Stimulated activated CD4-positive, alpha-beta T cell treated with anti-CD3 and anti-CD28 coated beads, Interleukin-1b, Interleukin-23, amount 100 ng/mL, for 1 hour (primary cell): ENCODE measurements at places on chromosomes 12 and 14.

GRCh38 chr12:78210894-78211302 lies 380.2 kb downstream of the NAV3 start:
- no peak for DNase-seq

DNA sequence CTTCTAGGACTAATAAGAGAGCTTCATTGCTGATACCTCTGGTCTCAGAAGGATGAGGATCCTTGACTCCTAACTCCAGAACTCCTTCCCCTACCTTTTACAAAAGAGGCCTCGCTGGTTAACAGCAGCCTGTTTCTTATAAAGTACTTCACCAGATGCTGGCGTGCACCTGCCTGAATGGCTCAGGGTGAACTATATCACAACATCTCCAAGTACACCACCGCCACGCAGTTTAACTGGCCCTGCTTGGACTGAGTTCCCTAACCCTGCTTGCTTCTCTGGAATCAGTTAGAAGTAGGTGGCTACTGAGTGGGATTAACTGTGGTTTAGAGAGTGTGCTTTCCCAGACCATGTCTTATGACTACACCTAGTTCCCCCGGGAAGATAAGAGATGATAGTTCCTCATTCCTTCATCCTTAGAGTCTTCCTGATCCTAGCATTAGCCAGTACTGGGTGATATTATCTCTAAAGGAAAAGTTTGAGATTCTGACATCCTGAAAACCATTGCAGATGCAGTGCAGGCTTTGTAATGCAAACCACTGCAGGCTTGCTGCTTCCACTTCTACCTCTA lies 3.0 kb downstream of the FOXJ2 start:
- DNase-seq = no peak

- DNase-seq = no peak
Measured at GRCh38 chr14:56088941-56089340, 29.3 kb upstream of the PELI2 start.

- no peak for DNase-seq
Measured at GRCh38 chr12:101925935-101926334, 48.6 kb downstream of the DRAM1 start.

DNA sequence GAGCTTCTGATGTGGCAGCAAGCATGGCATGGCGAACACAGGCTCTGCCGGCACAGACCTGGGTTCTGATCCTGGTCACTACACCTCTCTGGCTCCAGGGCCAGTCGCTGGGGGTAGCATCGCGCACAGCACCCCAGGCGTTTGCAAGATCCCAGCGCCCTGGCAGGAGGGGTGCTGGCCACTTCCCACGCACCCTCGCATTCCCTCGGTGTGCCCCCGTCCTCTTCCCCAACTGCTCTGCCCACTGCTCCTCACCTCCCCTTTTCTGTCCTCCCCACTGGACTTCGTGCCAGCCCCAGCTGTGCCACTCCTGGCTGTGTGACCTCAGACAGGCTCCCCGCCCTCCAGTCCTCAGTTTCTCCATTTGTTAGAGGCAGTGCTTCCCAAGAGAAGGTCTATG lies 2.8 kb downstream of the CDK2AP1 start:
- no peak for DNase-seq

- DNase-seq = no peak
Measured at GRCh38 chr14:71703477-71703876, 228.8 kb upstream of the RGS6 start.

GRCh38 chr14:32825058-32825457 lies 113.6 kb upstream of the NPAS3 start:
- no peak for DNase-seq

GRCh38 chr12:24989216-24989615 lies 40.3 kb upstream of the BCAT1 start:
- DNase-seq = no peak

DNA sequence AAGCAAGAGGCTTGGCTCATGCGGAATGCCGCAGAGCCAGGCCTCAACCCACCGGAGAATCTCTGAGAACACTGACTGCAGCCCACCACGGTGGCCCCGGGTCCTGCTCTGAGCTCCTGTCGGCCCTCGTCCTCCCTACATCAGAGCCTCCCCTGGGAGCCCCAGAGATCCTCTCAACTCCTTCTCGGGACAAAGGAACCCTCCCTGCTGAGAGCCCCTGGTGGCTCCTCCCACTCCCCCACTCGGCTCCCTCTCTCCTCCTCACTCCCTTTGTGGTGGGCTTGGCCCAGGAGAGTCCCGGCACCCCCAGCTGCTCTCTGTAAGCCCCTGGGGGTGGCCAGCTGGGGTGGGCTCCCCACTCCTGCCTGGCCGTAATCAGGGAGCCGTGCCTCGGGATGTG lies 11.1 kb upstream of the INF2 start:
- no peak for DNase-seq

DNA sequence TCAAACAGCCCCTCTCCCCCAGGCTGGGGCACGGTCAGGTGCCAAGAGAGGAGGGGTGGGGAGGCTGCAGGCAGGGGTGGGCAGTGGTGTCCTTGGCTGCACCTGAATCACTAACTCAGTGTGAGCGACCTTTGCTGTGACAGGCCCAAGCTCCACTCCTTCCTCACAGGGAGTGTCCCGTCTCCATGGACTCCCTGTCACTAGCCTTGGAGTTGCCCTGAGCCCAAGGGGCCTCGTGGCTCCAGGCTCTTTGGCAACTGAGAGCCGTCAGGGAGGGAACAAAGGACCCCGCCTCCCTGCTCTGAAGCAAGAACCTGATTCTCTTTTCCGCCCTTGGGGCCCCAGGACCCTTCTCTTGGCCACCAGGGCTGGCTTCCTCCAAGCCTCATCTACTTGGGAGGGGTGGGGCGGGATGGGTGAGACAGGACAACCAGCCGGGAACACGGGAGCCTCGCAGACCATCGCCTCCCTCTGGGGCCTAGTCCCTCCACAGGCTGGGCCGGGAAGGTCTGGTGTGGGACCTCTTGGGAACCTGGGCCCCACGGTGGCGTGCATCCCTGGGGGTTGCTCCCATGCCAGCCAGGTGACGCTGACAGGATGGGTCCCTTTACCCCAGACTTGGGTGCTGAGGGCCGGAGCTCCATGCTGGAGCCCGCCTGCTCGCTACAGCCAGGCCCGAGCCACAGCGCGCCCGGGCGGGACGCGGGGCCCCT lies 935 bp upstream of the ADSS1 start:
- DNase-seq = no peak

DNA sequence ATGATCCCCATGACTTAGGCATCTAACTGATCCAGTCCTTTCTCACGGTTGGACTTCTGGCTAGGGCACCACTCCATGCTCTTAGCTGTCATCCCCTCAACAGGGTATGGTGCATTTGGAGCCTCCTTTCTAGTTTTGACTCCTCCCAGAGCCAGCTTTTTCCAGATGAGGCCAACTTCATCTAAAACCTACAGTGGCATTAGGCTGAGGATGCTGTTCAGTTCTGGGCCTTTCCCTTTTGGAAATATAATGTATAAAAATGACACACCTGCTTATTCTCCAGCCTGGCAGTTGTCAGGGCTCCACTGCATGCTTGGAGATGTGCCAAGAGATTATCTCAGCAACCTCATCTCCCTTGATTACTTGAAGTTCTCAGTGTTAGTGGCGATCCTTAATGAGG lies 239.7 kb downstream of the EMP1 start:
- DNase-seq = no peak

DNA sequence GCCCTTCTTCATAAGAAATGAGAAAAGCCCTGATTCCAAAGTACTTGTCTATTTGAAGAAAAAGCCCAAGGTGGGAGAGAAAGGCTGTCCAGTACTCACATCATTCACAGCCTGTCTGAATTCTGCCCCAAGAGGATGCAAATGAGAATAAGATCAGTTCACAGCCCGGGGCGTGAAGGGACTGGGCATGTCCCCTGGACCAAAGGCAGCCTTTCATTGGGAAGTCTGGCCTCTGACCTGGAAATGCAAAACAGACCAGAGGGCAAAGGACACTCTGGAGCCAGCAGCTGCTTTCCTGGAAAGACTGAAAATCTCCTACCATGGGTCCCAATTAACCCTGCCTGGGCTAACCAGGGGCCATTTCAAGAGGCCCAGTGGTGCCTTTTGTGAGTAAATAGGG lies 191.2 kb upstream of the PELI2 start:
- DNase-seq = no peak

DNA sequence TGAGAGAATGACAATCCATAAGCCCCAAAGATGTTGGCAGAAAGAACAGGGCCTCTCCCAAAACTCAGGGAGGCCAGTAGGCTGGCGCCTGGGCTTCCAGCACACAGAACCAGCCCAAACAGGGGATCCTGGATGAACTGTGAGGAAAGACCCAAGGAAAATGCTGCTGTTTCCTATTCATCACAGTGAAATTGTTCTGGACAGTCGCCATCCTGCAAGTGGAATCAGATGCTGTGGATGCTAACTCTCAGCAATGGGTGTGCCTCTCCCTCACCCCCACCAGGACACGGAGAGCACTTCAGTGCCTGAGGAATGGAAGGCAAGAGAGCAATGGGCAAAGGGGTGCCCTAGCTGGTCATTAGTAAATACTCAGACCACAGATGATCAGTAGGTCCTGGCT lies 80.8 kb downstream of the ANO2 start:
- no peak for DNase-seq

GRCh38 chr14:51071857-51072256 lies 23.0 kb downstream of the TRIM9 start:
- DNase-seq = no peak

- peak; percentile 49 for DNase-seq
Measured at GRCh38 chr12:10673659-10674384, at the start of gene STYK1. Gene STYK1 (minus strand): TSS chr12:10674052. CDS start chr12:10634618, 39,434 bp downstream.

DNA sequence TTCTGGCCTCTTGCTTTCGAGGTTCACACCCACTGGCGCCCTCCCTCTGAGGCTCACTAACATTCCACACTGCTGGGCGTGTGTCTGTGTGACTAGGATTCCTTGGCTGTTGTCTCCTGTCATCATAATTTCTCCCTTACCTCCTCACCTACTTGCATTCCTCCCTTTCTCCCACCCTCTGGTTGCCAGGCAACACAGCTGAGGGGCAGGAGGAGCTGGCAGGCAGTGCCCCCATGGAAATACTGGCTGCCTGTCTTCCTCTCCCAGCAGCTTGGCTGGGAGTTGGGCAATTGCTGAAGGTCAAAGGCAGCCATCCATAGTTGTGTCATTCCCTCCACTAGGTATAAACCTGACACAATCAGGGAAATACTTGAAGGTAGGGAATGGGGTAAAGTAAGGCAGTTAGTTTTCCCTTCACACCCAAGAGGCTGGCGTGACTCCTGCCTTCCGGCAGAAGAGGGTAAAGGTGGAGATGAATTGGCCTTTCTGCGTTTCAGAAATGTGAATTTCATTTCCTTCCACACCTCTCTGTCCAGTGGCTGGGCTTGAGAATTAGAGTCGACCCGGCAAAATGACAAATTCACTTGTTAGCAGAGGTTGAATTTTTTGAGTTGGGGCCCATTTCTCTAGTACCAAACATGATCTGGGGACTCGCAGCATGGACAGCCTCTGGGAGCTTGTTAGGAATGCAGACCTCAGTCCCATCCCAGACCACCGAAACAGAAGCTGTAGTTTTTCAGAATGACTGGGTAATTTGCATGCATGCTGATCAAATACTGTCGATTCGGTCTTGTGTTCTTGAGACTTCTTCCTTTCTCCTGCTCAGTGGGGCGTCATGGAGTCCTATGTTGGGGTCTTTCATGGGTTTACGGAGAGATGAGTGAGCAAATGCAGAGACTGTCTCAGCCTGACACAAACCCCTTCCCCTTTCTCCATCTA lies 24.3 kb upstream of the EMP1 start:
- no peak for DNase-seq

GRCh38 chr14:100567877-100568163 lies 19.4 kb downstream of the BEGAIN start:
- DNase-seq = no peak

DNA sequence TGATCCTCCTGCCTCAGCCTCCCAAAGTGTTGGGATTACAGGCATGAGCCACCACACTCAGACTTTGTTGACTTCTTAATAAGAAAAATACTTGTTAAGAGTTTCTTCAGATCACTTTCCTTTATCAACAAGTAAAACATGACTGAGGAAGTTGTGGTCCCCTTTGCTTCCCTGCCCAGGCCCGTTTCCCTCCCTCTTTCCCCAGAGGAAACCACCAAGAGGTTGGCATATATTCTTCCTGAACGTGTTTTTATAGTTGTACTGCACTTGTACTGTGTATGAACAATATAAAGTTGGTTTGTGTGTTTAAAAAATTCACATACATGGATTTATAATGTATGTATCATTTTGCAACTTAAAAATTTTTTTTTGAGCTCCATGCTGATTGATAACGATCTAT lies 28.4 kb downstream of the PTPN11 start:
- DNase-seq = no peak

- no peak for DNase-seq
Measured at GRCh38 chr12:51863933-51864832, 15.7 kb upstream of the FIGNL2 start.

- no peak for DNase-seq
Measured at GRCh38 chr14:71166180-71166837, 259.1 kb downstream of the PCNX1 start.

GRCh38 chr14:61325166-61325565 lies 3.8 kb downstream of the PRKCH start:
- no peak for DNase-seq

- DNase-seq = no peak
Measured at GRCh38 chr12:96824074-96824837, 82.8 kb upstream of the NEDD1 start.

GRCh38 chr14:104638190-104638589 lies 33.6 kb upstream of the TMEM179 start:
- DNase-seq = no peak

DNA sequence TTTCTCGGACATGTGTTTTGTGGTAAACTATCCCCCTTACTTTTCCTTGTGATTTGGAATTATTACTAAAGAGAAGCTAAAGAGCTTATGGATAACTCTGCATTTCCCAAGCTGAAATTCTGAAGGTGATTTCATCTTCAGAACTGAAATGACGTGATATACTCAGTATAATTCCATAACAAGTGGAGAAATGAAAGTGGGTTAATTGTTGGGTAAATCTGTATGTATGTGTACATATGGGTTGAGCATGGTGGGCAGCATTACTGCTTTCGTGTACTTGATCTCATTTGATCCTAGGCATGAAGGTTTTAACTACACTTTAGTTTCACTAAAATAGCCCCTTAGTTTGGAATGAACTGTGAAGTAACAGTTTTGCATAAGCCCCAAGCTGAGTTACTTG lies 4.1 kb downstream of the YY1 start:
- DNase-seq = no peak

DNA sequence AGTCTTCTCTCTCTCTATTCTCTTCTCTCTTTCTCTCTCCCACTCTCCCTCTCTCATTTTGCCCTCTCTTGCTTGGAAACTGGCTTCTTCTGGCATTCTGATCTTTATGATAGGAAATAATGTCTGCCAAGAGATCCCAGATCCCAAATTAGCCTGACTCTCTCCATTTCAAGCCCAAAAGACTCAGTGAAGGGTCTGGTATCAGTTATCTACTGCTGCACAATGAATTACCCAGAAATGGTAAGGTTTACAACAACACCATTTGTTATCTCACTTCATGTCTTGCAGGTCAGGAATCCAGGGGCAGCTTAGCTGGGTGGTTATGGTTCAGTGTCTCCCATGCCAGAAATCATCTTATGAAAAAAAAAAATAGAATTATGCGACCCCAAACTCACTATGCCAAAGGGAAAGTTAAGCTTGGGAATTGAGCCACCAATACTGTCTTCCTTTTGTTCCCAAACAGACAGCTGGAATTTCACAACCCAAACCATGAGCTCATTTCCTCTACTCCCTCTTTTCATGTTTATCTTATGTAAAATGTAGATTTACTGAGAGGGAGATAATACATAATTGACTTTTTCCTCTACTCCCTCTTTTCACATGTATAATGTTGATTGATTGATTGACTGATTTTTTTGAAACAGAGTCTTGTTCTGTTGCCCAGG lies 67.8 kb upstream of the FICD start:
- no peak for DNase-seq
